ENCODE measurements at places on chromosomes 3 and 15.

GRCh38 chr3:61224823-61225222 is 26.4 kb downstream of the FHIT start:
- ATAC-seq = no peak

- no peak for ATAC-seq
These were observed 17.1 kb upstream of the ABI3BP start for GRCh38 chr3:101010296-101010695.

- no peak for ATAC-seq
These were observed 146.1 kb downstream of the LRTM1 start for GRCh38 chr3:54781728-54782127.

GRCh38 chr3:137165117-137165806 is 207.5 kb downstream of the IL20RB start:
- ATAC-seq = peak; percentile 57

DNA sequence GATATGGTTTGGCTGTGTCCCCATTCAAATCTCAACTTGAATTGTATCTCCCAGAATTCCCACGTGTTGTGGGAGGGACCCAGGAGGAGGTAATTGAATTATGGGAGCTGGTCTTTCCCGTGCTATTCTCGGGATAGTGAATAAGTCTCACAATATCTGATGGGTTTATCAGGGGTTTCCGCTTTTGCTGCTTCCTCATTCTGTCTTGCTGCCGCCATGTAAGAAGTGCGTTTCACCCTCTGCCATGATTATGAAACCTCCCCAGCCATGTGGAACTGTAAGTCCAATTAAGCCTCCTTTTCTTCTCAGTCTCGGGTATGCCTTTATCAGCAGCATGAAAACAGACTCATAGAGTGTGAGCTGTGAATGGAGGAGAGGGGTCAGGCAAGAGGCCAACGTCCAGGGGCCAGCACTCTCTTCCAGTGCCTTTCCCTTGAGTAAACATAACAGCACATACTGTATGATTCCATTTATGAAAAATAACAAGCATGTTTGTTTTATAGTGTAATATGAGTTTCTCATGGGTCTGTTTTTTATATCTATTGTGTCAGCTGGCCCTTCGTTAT is 16.3 kb upstream of the LCTL start:
- no peak for ATAC-seq

GRCh38 chr3:82055792-82056191 is 294.3 kb upstream of the GBE1 start:
- no peak for ATAC-seq

DNA sequence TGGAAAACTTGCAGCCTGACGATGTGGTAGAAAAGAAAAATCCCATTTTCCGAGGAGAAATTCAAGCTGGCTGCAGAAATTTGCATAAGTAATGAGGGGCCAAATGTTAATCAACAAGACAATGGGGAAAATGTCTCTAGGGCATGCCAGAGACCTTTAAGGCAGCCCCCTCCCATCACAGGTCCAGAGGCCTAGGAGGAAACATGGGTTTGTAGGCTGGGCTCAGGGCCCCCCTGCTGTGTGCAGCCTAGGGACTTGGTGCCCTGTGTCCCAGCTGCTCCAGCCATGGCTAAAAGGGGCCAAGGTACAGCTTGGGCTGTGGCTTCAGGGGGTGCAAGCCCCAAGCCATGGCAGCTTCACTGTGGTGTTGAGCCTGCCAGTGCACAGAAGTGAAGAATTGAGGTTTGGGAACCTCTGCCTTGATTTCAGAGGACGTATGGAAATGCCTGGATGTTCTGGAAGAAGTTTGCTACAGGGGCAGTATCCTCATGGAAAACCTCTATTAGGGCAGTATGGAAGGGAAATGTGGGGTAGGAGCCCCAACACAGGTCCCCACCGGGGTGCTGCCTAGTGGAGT is 75.9 kb upstream of the CADPS start:
- no peak for ATAC-seq

DNA sequence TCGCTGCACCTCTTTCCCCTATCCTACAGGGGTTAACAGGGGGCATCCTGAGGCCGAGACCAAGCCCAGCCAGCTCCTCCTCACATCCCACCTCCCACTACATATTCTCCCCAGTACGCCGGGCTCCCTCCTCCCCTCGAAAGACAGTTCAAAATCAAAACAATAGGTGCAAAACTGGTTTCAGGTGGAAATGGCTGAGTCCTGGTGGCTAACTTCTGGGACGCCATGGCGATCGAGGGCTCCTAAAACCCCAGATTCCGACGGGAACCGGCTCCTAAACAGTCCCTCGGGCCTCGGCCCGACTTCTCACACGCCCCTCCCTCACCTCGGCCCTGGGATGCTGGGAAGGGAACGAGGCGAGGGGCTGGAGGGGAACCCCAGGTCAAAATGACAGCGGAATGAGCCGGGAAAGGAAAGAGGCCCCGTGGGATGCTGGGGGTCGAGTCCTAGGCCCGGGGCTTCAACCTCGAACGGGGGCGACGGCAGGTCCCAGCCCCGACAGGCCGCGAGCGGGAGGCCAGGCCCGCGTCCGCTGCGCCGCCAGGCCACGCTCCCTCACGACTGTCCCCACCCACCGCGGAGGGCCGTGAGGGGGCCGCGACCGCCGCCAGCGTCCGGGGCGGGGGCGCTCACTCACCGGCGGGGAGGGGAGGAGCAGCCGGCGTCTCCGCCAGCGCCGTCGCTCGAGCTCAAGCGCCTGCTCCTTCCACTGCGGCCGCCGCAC is 492 bp downstream of the TMCC1 start:
- ATAC-seq = peak; percentile 91

- no peak for ATAC-seq
These were observed 121.4 kb upstream of the CHRM5 start for GRCh38 chr15:33846862-33847261.

DNA sequence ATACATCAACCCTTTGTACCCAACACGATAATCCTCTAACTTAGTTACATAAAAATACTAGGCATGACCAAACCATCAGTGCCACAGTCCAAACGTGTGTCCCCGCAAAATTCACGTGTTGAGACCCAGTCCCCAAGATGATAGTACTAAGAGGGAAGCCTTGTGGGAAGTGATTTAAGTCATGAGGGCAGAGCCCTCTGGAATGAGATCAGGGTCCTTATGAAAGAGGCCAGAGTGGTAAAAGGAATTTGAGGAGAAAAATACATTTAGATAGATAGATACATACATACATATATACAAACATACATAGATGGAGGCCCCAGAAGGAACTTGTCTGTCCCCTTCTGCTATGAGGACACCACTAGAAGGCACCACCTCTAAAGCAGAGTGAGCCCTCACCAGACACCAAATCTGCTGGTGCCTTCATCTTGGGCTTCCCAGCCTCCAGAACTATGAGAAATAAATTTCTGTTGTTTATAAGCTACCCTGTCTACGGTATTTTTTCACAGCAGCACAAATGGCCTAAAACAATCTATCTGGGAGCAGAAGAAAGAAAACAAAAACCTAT is 8.0 kb downstream of the TBC1D2B start:
- no peak for ATAC-seq

DNA sequence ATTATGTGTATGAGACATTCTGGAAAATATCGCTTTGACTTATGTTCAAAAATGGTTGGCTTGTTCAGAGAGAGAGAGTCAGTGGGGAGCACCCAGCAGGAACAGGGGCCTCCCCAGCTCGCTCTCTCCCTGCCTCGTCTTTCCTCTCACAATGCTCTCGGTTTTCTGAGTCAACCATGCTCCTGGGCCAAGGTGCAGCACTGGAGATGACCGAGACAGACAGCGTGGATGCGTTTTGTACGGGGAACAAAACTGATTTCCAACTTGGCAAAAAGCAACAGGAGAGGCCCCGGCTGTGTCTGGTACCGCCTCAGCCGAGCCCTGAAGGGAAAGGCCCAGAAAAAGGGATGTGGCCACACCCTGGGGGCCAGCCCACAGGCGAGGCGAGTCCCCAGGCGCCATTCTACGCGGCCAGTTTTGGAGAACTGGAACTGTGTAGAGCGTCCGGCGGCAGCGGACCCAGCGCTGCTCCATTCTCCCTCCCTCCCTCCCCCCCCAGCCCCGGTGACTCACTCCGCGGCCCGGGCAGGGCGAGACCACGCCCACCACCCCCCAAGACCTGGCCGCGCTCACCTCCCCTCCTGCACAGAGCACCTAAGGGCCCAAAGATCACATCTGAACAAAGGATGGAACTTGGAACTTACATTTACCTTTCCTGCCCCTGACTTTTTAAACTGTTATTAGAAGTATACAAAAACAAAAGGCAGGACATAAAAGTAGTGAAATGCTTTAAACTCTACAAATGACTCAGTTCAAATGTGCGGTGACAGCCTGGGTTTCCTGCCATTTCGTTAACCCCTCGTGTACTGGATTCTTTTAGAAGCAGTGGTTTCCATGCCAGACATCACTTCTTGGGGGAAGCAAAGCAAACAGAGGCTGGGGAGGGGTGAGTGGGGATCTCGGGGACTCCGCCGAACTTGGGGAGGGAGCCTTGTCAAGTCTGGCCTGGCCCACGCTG is 12.7 kb downstream of the ATP10A start:
- peak; percentile 95 for ATAC-seq

DNA sequence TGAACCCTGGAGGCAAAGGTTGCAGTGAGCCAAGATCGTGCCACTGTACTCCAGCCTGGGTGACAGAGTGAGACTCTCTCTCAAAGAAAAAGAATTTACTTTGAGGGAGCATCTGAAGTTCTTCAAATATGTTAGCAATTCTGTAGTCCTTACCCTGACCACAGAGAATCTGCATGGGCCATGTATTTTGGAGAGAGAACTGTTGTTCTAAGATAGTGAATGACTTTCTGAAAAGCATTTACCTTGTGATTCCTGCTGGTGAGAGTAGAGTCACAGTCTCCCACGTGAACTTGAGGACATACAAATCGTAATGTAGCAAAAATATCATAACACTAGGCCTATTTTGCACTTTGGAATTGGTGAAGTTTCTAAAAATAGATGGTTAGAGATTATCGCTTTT is 3.9 kb downstream of the BRK1 start:
- no peak for ATAC-seq

DNA sequence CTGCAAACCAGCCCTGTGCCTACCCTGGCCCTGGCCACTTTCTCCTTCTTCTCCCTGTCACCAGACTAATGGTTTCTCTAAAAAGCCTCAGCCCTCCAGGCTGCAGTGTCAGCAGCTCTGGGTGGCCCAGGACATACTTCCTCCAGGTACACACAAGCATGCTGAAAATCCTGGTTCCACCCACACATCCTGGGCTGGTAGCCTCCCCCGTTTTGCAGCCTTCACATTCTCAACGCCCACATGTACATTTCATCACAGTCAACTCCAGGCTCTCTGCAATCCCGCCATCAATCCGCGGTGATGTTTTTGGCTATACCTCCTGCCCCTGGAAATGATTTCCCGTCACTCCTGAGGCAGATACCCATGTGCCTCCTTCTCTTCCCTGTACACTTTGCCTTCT is 59.4 kb downstream of the MAGEF1 start:
- no peak for ATAC-seq

DNA sequence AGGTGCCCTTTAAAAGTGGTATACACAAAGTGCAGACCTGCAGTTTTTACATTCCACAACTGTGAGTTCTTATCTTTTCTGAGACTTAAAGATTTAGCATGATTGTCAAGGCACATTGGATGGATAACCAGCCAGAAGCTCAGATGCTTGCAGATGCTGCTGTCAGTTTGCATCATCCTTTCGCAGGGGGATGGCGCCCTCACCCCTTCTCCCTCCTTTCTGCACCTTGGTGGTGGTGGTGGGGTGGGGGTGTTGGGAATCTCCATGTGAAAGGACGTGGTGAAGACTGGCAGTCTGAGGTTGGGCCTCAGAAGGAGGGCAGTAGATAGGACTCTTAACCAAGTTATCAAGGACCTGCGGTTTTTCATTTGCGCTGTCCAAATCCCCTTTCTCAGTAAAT is 309.6 kb upstream of the SEMA6D start:
- no peak for ATAC-seq

Data from stimulated activated memory B cell treated with anti-CD40 and anti-IgM and Interleukin-4, amounts not matched to agents 10 μg/mL and 1 μg/mL and 100 μg/mL, for 72 hours (primary cell).